Thyroid gland (tissue), 4 donors: ENCODE measurements at places on chromosomes 3 and 15. TPM values are rescaled to one million over a fixed set of nuclear protein-coding genes. Genes with fewer than 3 reads are reported as not detected.

DNA sequence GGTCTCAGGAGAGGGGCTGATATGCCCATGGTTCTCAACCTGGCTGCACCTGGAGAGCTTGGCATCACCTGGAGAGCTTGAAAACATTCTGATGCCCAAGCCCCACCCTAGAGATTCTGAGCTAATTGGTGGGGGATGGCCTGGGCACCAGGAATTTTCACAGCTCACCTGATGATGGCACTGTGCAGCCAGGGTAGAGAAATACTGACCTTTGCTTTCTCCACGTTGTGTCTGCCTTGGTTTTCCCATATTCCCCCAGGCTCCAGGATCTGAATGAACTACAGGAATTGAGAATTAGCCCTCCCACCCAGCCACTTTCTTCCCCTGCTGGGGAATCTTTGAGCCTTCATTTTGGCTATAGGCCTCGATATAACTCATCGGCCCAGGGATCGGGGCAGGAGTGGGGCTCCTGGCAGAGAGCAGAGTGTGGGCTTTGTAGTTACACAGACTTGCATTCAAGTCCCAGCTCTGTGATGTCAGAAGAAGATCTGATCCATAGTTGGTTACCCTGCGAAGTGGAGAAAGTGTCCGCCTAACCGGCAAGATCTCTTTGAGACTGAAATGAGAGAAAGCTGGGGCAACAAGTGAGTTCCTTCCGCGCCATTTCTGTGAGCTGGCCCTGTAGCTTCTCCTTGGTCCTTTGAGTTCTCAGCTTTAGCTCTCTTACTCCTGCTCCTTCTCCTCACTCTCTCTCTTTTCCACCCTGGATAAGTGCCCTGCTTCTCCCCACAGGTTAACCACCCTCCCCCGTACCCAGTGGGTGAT is 33.1 kb upstream of the UBE2Q2 start:
- no peaks in the 10 kb centered on the region for H3K36me3 ChIP-seq
- H3K27ac ChIP-seq = no peak overlapping the region
- no peaks in the 10 kb centered on the region for H3K4me1 ChIP-seq
- no peak overlapping the region for H3K4me3 ChIP-seq
- no peak for DNase-seq

GRCh38 chr3:59404851-59405250 is 355.0 kb upstream of the CFAP20DC start:
- no peaks in the 10 kb centered on the region for H3K36me3 ChIP-seq
- H3K27me3 ChIP-seq = no peaks in the 10 kb centered on the region
- no peak overlapping the region for H3K27ac ChIP-seq
- DNase-seq = no peak
- H3K4me1 ChIP-seq = no peaks in the 10 kb centered on the region

The ZNF860 gene
- 1.4 TPM for total RNA-seq

The GATM gene
- total RNA-seq = 45.6 TPM

DNA sequence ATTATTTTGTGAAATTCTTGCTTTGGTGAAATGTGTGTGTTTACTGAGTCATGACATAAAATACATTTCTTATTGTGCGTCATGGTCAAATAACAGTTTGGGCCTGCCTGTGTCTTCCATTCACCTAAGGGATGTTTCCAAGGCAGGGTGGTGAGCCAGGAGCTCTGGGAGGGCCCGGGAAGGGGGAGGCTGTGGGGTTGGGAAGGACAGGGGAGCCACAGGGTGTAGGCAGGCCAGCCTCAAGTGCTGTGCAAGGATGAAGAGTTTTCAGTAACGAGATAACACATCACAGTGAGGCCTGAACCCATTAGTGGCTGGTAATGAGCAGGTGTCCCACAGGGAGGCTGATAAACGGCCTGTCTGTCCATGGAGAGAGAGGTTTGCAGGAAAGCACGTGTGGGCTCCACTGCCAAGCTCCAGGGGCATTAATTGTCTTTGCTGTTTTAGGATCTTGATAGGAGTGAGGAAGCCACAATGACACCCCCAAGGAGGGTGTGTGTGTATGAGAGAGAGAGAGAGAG is 35.6 kb upstream of the SEC13 start:
- H3K4me3 ChIP-seq = no peak overlapping the region
- H3K4me1 ChIP-seq = no peaks in the 10 kb centered on the region
- no peak for DNase-seq

The GOLGA8S gene
- total RNA-seq = 3.1 TPM

GRCh38 chr3:62874711-62875557 is at the start of gene CADPS:
TSS of gene CADPS (minus strand) at chr3:62875416. CDS start at chr3:62875029, 387 bp downstream.
- H3K27ac ChIP-seq = no peak within 1 kb of the TSS
- H3K36me3 ChIP-seq = no peaks in the 10 kb centered on the region
- peaks cover 4% of the 10 kb centered on the region for H3K27me3 ChIP-seq
- peaks cover 5% of the 10 kb centered on the region for H3K4me1 ChIP-seq

The ECE2 gene
- total RNA-seq = not detected

GRCh38 chr3:12934431-12934830 is 93.1 kb upstream of the RPL32 start:
- H3K4me3 ChIP-seq = no peak overlapping the region
- peaks cover 14% of the 10 kb centered on the region for H3K36me3 ChIP-seq
- peaks cover 8% of the 10 kb centered on the region for H3K4me1 ChIP-seq
- H3K27ac ChIP-seq = peak overlapping the region; percentile 26
- no peaks in the 10 kb centered on the region for H3K27me3 ChIP-seq
- DNase-seq = peak; percentile 59

The GPR87 gene
- total RNA-seq = not detected

GRCh38 chr3:9914011-9914410 is 2.9 kb upstream of the IL17RC start:
- no peaks in the 10 kb centered on the region for H3K36me3 ChIP-seq
- no peak overlapping the region for H3K4me3 ChIP-seq
- H3K4me1 ChIP-seq = peaks cover 29% of the 10 kb centered on the region
- no peak for DNase-seq
- H3K27me3 ChIP-seq = no peaks in the 10 kb centered on the region
- no peak overlapping the region for H3K27ac ChIP-seq

GRCh38 chr3:109927161-109927560 is 589.8 kb upstream of the DPPA4 start:
- no peaks in the 10 kb centered on the region for H3K27me3 ChIP-seq
- no peaks in the 10 kb centered on the region for H3K36me3 ChIP-seq

- no peak for DNase-seq
- H3K4me1 ChIP-seq = no peaks in the 10 kb centered on the region
- no peaks in the 10 kb centered on the region for H3K27me3 ChIP-seq
- H3K27ac ChIP-seq = no peak overlapping the region
- H3K36me3 ChIP-seq = no peaks in the 10 kb centered on the region
Observed at GRCh38 chr15:45395943-45396342, 17.6 kb upstream of the GATM start.

- no peak for DNase-seq
- no peaks in the 10 kb centered on the region for H3K27me3 ChIP-seq
- peaks cover 9% of the 10 kb centered on the region for H3K4me1 ChIP-seq
- peaks cover 65% of the 10 kb centered on the region for H3K36me3 ChIP-seq
Observed at GRCh38 chr15:90890839-90891238, 6.5 kb downstream of the FES start.

DNA sequence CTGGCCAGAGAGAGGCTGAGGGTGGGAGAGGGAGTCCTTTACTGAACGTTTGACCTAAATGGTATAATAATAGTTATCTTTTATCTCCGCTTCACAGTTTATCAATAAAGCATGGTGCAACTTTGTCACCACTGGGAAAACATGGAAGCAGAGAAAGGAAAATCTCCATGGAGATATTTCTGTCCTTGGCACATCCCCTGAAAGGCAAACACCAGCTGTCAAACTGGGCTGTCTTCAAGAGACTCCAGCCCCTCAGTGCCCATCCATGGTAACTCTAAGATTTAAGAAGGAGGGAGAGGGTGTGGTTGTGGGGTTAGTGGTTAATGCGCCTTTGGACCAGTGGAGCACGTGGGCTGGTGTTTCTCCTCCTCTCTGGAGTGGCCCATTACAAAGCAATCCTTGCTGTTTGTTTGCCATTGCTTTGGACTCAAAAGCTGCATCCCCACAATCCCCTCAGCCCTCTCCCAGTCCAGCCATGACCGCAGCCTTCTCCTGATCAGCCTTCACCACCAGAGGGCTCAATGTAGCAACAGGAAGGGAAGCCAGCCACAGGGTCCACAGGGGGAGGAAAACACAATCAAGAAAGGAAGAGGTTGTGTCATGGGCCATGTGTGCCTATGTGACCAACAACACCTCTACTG is 38.2 kb upstream of the FAM174B start:
- H3K27me3 ChIP-seq = no peaks in the 10 kb centered on the region
- no peak overlapping the region for H3K4me3 ChIP-seq
- DNase-seq = no peak
- no peak overlapping the region for H3K27ac ChIP-seq

GRCh38 chr3:98508582-98508981 is 11.1 kb downstream of the OR5K2 start:
- no peaks in the 10 kb centered on the region for H3K27me3 ChIP-seq
- H3K4me1 ChIP-seq = no peaks in the 10 kb centered on the region
- no peak overlapping the region for H3K27ac ChIP-seq
- no peak overlapping the region for H3K4me3 ChIP-seq

The CTXN2 gene
- not detected for total RNA-seq

- DNase-seq = peak; percentile 88
- H3K36me3 ChIP-seq = no peaks in the 10 kb centered on the region
- H3K4me3 ChIP-seq = peak overlapping the region; percentile 39
Observed at GRCh38 chr3:49469037-49469935, 781 bp upstream of the DAG1 start.

The SLC12A6 gene
- total RNA-seq = 32.6 TPM

DNA sequence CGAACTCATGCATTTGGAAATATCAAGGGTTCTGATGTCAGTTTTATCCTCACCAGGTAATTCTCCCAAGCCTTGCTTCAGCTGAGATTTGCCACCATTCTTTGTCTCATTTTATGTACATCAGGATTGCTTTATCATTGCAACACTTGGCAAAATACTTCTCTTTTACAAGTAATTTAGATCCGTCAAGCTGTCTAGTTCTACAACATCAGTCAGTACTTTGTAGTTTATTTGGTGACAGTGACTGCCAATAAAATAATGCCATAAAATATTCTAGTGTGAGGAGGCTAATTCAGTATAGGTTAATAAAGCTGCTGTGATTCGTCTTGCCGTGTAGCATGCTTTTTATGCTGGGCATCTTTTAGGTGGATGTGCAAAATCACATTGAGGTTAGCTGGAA is 565.3 kb upstream of the SGO1 start:
- H3K4me3 ChIP-seq = no peak overlapping the region
- no peaks in the 10 kb centered on the region for H3K4me1 ChIP-seq
- no peaks in the 10 kb centered on the region for H3K27me3 ChIP-seq
- DNase-seq = no peak

- H3K4me3 ChIP-seq = no peak overlapping the region
- H3K36me3 ChIP-seq = no peaks in the 10 kb centered on the region
- H3K27me3 ChIP-seq = no peaks in the 10 kb centered on the region
- DNase-seq = peak; percentile 63
- H3K27ac ChIP-seq = no peak overlapping the region
- no peaks in the 10 kb centered on the region for H3K4me1 ChIP-seq
Observed at GRCh38 chr3:46660543-46661523, 32.6 kb downstream of the ALS2CL start.

The COL6A5 gene
- not detected for total RNA-seq

GRCh38 chr3:4044619-4045018 is 245.4 kb downstream of the LRRN1 start:
- H3K4me3 ChIP-seq = no peak overlapping the region
- DNase-seq = no peak
- no peaks in the 10 kb centered on the region for H3K36me3 ChIP-seq
- no peak overlapping the region for H3K27ac ChIP-seq

DNA sequence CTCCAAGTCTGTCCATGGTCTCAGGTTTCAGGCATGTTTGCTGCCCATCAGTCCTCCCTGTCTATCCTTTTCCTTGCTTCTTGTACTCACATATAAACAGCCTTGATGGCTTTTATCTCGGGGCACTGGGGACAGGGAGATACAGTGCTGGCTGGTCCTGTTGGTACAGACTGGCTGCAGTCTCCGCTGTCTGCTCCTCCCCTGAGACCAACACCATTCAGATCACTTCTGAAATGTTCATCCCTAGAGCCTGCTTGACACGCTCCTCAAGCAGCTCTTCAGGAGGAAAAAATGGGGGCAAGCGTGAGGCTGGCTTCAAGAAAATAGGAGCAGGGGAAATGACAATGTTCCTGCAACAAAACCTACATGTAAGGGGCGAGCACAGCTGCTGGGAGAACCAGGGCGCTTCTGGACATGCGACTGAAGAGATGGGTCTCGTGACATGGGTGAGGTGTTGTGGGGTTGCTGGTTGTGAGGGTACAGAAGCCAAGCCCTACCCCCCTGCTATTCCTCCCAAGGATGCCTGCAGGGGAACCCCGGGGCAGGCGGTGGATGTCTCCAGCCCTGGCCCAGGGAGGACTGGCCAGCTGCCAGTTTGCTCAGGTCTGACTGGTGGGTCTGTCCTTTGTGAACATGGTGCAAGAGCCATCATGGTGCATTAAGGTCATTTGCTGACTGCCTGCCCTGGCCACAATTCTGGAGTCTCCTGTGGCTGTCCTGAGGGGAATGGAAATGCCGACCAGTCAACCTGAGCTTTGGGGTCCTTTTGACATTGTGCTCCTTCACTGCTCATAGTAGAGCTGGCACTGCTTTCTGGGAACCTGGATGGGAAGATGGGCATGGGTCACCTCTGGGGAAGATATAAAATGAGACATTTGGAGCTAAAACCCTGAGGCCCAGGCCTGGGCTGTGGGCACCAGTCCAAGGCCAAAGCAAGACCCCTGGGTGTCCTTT is 40.1 kb downstream of the KY start:
- no peaks in the 10 kb centered on the region for H3K27me3 ChIP-seq
- H3K27ac ChIP-seq = no peak overlapping the region
- DNase-seq = peak; percentile 32
- H3K36me3 ChIP-seq = no peaks in the 10 kb centered on the region

The FGD5 gene
- 29.3 TPM for total RNA-seq

DNA sequence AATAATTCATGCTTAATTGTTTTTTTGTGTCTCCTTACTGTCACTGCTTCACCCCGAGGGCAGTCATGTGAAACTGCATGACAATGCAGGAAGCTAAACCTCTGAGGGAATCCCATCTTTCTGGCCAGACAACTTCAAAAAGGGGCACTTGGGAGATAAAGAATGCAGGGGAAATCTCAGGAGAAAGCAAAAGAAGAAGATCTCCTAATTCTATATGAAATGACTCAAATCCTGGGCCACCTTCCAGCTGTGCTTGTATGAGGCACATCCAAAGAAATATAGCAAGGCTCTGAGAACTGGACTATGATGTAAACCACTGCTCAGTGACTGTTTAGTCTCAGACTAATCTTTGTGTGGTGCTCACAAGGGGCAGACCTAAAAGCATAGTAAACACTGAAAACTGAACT is 22.6 kb upstream of the UMPS start:
- no peak for DNase-seq
- no peaks in the 10 kb centered on the region for H3K4me1 ChIP-seq
- no peak overlapping the region for H3K27ac ChIP-seq
- no peak overlapping the region for H3K4me3 ChIP-seq
- H3K36me3 ChIP-seq = no peaks in the 10 kb centered on the region
- no peaks in the 10 kb centered on the region for H3K27me3 ChIP-seq

- H3K4me3 ChIP-seq = no peak overlapping the region
- no peak for DNase-seq
- peaks cover 20% of the 10 kb centered on the region for H3K4me1 ChIP-seq
- H3K36me3 ChIP-seq = no peaks in the 10 kb centered on the region
- H3K27ac ChIP-seq = no peak overlapping the region
- H3K27me3 ChIP-seq = no peaks in the 10 kb centered on the region
Observed at GRCh38 chr3:135967867-135968266, 2.3 kb downstream of the PPP2R3A start.
